Right atrium auricular region (tissue), 2 donors: ENCODE measurements at places on chromosomes 2 and 18. TPM values are rescaled to one million over a fixed set of nuclear protein-coding genes. Genes with fewer than 3 reads are reported as not detected.

The SUCLG1 gene
- total RNA-seq: 197 TPM

The GBX2 gene
- not detected for total RNA-seq

The GCG gene
- not detected for total RNA-seq

The CDH2 gene
- total RNA-seq: 269 TPM

The OTOS gene
- not detected for total RNA-seq

The PTPRN gene
- total RNA-seq: not detected

The INHBB gene
- 0.74 TPM for total RNA-seq

The UPP2 gene
- total RNA-seq: not detected

The CRYBA2 gene
- total RNA-seq: not detected

The ID2 gene
- 213 TPM for total RNA-seq

The B4GALT6 gene
- total RNA-seq: 5.6 TPM

The OR6B2 gene
- total RNA-seq: not detected

The IL36RN gene
- not detected for total RNA-seq

The ABCG8 gene
- total RNA-seq: not detected

The ABCG5 gene
- not detected for total RNA-seq

The RAB6C gene
- total RNA-seq: not detected

The STAM2 gene
- total RNA-seq: 26.8 TPM

The NXPH2 gene
- 0.48 TPM for total RNA-seq

The ICOS gene
- total RNA-seq: not detected

The MOCOS gene
- total RNA-seq: 0.11 TPM

The CASP10 gene
- 6.8 TPM for total RNA-seq

The PLA2R1 gene
- 2.8 TPM for total RNA-seq

The LIMS2 gene
- total RNA-seq: 80.2 TPM

The HMSD gene
- total RNA-seq: not detected

The SATB2 gene
- 1.0 TPM for total RNA-seq

The PHOSPHO2 gene
- 3.4 TPM for total RNA-seq

The REG3A gene
- total RNA-seq: not detected

The XIRP2 gene
- 42.8 TPM for total RNA-seq
